Aortic smooth muscle cell (primary cell): ENCODE measurements at places on chromosomes 7 and 10. TPM values are rescaled to one million over a fixed set of nuclear protein-coding genes. Genes with fewer than 3 reads are reported as not detected.

ADAP1 gene
- total RNA-seq = 1.8 and 2.3 TPM in 2 replicates

DEPP1 gene
- 36.6 and 79.2 TPM in 2 replicates for total RNA-seq

COL13A1 gene
- 6.0 and 14.8 TPM in 2 replicates for total RNA-seq

AGAP9 gene
- total RNA-seq = 2.0 and 3.3 TPM in 2 replicates

STEAP1B gene
- total RNA-seq = 18.9 and 28.8 TPM in 2 replicates

SPDYE9 gene
- not detected in 2 replicates for total RNA-seq

LHFPL3 gene
- total RNA-seq = not detected in 2 replicates

CDC123 gene
- 159 and 174 TPM in 2 replicates for total RNA-seq

CPEB3 gene
- total RNA-seq = 0.79 and 1.2 TPM in 2 replicates

MCM10 gene
- total RNA-seq = 5.2 and 14.3 TPM in 2 replicates

MDFIC gene
- 31.0 and 36.6 TPM in 2 replicates for total RNA-seq

EN2 gene
- not detected in 2 replicates for total RNA-seq

OPN4 gene
- not detected in 2 replicates for total RNA-seq

OR2F2 gene
- not detected in 2 replicates for total RNA-seq

ZNF727 gene
- 1.8 and 2.1 TPM in 2 replicates for total RNA-seq

PLA2G12B gene
- not detected in 2 replicates for total RNA-seq

PHYH gene
- 22.2 and 28.8 TPM in 2 replicates for total RNA-seq

MYH16 gene
- not detected in 2 replicates for total RNA-seq

TUBAL3 gene
- total RNA-seq = not detected in 2 replicates

AMZ1 gene
- 0.12 and 0.40 TPM in 2 replicates for total RNA-seq

AQP1 gene
- total RNA-seq = 127 and 148 TPM in 2 replicates

FKBP6 gene
- total RNA-seq = not detected in 2 replicates

LRRD1 gene
- 0.12 and 0.13 TPM in 2 replicates for total RNA-seq

GJD4 gene
- total RNA-seq = not detected in 2 replicates

HILPDA gene
- total RNA-seq = 8.5 and 9.1 TPM in 2 replicates

PNLIP gene
- total RNA-seq = not detected in 2 replicates

AVPI1 gene
- 12.9 and 19.2 TPM in 2 replicates for total RNA-seq

TRA2A gene
- 29.5 and 36.6 TPM in 2 replicates for total RNA-seq

NRBF2 gene
- total RNA-seq = 16.0 and 19.1 TPM in 2 replicates

PRLHR gene
- not detected in 2 replicates for total RNA-seq

STAMBPL1 gene
- 22.2 and 64.6 TPM in 2 replicates for total RNA-seq

HOGA1 gene
- 2.5 and 3.3 TPM in 2 replicates for total RNA-seq

KCP gene
- under 0.01 TPM in 1 of 2 replicates, not detected in the other for total RNA-seq
